ENCODE measurements at places on chromosomes 7 and 10.

DNA sequence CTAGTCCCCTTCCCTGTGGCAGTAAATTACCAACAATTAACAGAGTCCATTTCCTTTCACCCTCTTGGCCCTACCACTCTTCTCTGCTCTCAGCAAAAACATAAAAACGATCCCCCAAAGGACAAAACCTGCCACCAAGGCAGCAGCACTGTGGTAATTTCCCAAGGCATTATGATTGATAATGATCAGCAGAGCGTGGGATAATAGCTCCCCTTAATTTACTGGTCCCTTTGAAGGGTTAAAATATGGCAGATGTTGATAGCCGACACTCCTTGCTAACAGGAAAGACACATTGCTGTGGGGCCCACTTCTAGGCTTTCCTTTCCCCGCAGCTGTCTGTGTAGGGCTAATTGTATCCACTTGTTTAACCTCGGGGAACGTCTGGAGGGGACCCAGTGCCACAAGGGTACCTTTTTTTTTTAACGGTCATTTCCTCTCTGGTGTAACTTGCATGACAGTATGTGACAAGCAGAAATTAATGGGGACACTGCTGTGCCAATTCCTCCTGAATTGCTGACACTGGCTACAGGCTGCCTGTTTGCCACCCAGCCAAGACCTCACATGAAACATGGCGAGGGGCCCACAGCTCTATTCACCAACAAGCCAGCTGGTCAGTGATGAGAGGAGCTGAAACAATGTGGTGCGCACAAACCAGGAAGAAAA is 81.3 kb downstream of the CDK6 start:
- peak; percentile 67 for DNase-seq

- DNase-seq: no peak
These were observed 113.5 kb downstream of the RTKN2 start for GRCh38 chr10:62155054-62155680.

GRCh38 chr7:11336432-11336831 is 362.8 kb downstream of the PHF14 start:
- DNase-seq: no peak

DNA sequence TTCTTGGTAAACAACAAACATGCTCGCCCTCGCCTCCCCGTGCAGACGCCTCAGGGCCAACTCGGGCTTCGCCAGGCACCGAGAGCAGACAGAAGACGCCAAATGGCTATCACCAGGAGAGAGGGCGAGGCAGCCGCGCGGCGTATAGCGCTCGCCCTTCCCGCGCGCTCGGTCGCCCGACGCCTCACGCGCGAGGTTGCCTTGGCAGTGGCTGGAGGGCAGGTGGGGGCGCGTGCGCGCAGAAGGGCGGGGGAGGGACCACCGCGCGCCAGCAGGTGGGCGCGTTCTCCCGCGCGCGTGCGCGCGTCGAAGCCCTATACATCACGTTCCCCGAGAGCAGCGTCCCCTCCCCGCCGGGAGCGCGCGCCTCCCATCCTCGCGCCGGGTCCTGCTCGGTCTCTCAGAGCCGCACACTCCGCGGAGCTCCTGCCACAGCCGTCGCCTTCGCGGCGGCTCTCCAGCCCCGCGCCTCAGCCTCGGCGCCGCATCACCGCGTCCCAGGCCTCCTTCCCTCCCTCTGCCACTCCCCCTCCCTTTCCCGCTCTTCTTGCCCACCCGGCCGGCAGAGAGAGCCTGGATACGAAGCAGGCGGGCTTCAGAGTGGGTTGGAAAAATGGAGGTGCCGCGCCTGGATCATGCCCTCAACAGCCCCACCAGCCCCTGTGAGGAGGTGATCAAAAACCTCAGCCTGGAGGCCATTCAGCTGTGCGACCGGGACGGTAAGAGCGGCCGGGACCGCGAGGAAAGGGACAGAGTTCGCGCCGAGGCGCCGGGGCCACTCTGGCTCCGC is at the start of gene PHYHIPL:
Gene PHYHIPL, plus strand, starts transcription at position 403 of the 790 bp plus-strand sequence. Its CDS starts 211 bp downstream, at position 614.
- peak; percentile 81 for DNase-seq

DNA sequence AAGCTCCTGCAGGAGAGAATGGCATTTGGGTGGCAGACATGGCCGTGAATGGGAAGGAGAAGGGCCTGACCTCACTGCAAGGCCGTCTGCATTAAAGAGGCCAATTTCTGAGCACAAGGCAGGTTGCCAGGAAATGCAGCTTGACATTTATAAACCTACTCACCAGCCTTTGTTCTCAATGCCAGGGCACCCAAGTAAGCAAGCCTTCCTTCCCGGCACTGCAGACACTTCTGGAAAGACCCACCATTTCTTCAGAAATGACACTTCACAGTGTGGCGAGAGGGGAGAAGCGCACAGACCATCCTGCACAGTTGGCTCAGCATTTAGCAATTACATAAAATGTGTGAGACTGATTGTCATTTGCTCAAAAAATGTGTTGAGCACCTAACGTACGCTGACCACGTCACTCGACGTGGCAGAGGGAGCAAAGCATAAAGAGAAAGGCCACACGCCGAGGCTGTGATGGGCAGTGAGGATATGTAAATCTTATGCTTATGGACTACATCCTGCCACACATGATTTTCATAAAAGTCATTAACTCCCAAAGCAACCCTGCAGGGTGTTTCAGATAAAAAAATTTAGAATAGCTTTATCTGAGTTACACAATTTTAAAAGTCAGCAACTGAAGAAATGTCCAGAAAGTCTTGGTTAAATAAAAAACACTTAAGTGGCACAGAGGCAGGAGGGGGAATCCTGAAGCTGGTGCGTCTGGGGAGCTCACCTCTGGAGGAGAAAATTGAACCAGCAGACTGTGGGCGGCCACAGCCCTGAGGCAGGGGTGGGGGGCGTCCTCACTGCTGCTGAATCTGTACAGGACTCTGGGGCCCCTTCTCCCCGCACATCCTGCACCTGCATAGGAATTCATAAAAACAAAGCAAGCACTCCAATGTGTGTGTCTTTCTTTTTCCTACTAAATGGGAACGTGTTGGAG is 543.8 kb downstream of the PTPRN2 start:
- no peak for DNase-seq

GRCh38 chr7:158239290-158239981 is 348.2 kb downstream of the PTPRN2 start:
- DNase-seq: peak; percentile 71

DNA sequence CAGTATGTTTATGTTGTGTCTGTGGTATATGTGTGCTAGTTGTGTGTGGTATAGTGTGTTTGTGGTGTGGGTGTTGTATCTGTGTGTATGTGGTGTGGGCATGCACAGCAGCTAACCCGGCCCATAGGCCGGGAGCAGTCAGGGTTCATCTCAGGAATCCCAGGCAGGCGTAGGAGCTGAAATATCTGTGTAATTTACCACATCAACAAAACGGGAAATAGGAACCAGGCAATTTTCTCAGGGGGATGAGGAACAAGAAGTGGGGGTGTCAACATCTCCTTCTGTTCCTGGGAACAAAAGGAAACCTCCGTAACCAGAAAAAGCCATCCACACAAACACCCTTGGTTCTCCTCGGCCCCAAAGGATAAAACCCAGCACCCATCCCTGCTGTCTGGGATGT is 24.5 kb upstream of the ZNF488 start:
- DNase-seq: no peak

- DNase-seq: no peak
These were observed 66.2 kb downstream of the CTBP2 start for GRCh38 chr10:125093974-125094705.

DNA sequence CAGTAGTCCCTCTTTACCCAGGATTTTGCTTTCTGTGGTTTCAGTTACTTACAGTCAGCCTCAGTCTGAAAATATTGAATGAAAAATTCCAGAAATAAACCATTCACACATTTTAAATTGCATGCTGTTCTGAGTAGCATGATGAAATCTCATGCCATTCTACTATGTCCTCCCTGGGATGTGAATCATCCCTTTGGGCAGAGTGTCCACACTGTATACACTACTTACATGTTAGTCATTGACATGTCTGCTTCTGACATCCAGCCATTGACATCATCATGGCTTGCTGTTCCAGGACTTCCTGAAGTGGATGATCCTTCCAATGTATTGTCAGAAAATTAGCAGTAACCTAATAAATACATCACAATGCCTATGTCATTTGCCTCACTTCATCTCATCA is 34.6 kb upstream of the MALRD1 start:
- DNase-seq: no peak

- peak; percentile 33 for DNase-seq
These were observed 28.8 kb downstream of the MIOS start for GRCh38 chr7:7595451-7595850.

- no peak for DNase-seq
These were observed 534.8 kb downstream of the AUTS2 start for GRCh38 chr7:70132852-70133690.

DNA sequence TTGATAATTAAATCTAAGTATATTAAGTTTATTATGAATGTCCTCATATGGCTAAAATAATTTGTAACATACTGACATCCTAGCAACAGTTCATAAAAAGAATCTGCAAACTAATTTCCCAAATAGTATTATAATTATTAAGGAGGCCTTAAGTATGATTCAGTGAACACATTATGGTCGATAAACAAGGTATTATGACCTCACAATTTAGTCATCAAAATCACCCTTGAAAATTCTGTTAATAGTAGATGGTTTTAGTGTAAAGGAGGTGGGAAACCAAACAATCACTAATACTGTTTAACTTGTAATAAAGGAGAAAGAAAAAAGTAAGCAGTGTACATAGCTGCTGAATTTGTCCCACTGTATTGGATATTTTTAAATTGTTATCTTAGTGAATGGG is 2.1 kb downstream of the ETV1 start:
- no peak for DNase-seq

GRCh38 chr7:30389791-30390190 is 88.8 kb downstream of the NOD1 start:
- DNase-seq: no peak

DNA sequence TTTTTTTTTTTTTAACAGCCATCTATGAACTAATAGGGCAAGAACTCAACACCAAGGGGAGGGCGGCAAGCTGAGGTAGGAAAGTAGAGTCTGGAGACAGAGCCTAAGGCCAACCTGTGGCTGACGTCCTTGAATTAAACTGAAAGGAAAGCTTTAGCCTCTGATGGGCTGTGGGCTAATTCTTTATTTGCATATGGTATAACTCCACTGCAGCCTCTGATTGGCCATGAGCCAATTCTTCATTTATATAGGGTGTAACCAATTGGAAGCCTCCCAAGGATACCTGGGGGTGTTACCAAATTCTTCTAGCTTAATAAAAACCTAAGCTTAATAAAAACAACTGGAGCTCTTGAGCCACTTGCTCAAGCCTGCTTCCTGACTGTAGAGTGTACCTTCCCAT is 10.3 kb downstream of the TYW1 start:
- DNase-seq: no peak

Measured in NCI-H1436 (cell line).